ENCODE measurements at places on chromosomes 5 and 9. TPM values are rescaled to one million over a fixed set of nuclear protein-coding genes. Genes with fewer than 3 reads are reported as not detected.

DNA sequence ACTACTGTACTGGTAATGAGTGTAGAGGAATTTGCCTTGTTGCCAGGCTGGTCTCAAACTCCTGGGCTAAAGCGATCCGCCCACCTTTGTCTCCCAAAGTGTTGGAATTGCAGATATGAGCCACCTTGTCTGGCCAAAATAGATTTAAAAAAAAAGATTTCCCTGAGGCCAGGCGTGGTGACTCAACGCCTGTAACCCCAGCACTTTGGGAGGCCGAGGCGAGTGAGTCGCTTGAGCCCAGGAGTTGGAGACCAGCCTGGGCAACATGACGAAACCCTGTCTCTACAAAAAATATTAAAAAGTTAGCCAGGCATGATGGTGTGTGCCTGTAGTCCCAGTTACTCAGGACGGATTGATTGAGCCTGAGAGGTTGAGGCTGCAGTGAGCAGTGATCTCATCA lies 62.5 kb downstream of the IPO11 start:
- H3K4me3 ChIP-seq: no peak overlapping the region
- H3K27ac ChIP-seq: no peak overlapping the region
- no peaks in the 10 kb centered on the region for H3K36me3 ChIP-seq

- H3K4me1 ChIP-seq: peaks cover under 1% of the 10 kb centered on the region
- H3K27ac ChIP-seq: peak within 1 kb of the TSS; percentile 93
- no peaks in the 10 kb centered on the region for H3K27me3 ChIP-seq
- DNase-seq: peak; percentile 81
Observed at GRCh38 chr9:91361291-91362050, at the start of gene AUH. Gene AUH (minus strand): TSS chr9:91361918. CDS start chr9:91361889, 29 bp downstream.

DNA sequence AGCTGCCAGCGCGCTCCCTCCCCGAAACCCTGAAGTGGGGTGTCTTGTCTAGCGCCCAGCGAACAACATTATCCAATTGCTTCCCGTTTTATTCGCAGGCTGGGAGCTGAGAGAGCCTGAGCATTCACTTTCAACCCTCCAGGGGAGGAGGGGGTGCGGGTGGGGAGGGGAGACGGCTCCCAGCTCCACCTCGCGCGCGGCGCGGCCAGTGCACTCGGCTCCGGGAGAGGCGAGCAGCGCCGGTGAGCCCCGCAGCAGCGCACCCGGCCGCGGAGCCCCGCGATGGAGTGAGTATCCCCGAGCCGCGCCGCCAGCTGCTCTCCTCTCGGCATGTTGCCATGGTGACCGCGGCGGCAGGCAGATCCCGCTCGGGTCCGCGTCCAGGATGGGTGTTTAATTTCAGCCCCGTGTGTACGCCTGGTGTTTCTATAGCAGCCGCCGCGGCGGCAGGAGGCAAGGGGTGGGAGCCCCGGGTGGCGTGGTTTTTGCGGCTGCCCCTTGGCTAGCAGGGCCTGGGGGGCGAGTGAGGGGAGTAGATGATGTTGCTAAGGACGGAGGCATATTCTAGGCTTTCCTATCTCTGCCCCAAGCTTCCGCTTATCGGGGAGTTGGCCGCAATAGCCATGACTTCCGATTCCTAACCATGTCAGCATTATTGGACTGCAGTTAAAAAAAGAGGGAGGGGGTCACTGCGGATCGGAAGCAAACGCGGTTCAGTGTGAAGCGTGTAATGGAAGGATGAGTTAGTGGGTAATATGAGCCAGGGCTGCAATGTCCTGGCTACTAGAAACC lies 139.2 kb upstream of the PALM2AKAP2 start:
- no peaks in the 10 kb centered on the region for H3K4me1 ChIP-seq
- peak; percentile 6 for DNase-seq
- H3K36me3 ChIP-seq: no peaks in the 10 kb centered on the region
- peak overlapping the region; percentile 30 for H3K4me3 ChIP-seq

DNA sequence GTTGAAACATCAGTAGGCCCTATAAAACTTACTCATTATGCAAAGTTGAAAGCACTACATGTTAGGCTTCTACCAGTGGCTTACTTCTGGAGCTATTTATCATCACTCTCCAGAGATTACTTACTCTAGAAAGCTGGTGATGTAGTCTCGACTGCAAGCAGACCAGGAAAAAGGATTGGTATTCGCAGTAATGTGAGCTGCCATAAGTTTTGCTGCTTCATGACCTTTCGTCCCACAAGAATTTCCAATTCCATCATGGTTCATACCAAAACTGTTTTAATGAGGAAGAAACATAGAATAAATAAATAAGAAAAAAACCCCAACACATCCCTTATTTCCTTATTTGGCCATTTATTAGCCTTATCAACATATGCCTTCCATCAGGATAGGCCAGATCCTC lies 181.9 kb downstream of the ADAMTS6 start:
- no peaks in the 10 kb centered on the region for H3K4me1 ChIP-seq
- H3K27ac ChIP-seq: no peak overlapping the region
- DNase-seq: no peak
- H3K27me3 ChIP-seq: no peaks in the 10 kb centered on the region
- no peak overlapping the region for H3K4me3 ChIP-seq

DNA sequence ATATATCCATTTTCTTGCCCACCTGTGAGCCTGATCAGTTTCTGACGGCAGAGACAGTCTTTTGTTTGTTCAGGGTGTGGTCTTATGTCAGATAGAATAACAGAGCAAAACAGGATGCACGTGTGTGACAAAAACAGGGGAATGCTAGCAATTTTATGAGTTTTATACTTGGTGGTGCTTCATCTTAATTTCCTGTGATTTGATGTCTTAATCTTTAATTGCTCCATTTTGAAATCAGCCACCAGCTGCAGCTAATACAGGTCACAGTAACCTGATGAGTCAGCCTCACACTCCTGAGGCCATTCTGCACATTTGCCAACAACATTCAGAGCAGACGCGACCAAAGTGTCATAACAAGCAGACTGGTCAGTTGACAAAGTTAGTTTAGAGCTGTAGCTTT lies 42.3 kb upstream of the JMY start:
- H3K27ac ChIP-seq: no peak overlapping the region
- no peak overlapping the region for H3K4me3 ChIP-seq
- no peaks in the 10 kb centered on the region for H3K36me3 ChIP-seq
- no peaks in the 10 kb centered on the region for H3K27me3 ChIP-seq

GRCh38 chr5:55852503-55852902 lies 1.3 kb downstream of the IL31RA start:
- no peak for DNase-seq
- H3K27ac ChIP-seq: no peak overlapping the region
- no peaks in the 10 kb centered on the region for H3K4me1 ChIP-seq
- H3K4me3 ChIP-seq: no peak overlapping the region
- no peaks in the 10 kb centered on the region for H3K36me3 ChIP-seq

DNA sequence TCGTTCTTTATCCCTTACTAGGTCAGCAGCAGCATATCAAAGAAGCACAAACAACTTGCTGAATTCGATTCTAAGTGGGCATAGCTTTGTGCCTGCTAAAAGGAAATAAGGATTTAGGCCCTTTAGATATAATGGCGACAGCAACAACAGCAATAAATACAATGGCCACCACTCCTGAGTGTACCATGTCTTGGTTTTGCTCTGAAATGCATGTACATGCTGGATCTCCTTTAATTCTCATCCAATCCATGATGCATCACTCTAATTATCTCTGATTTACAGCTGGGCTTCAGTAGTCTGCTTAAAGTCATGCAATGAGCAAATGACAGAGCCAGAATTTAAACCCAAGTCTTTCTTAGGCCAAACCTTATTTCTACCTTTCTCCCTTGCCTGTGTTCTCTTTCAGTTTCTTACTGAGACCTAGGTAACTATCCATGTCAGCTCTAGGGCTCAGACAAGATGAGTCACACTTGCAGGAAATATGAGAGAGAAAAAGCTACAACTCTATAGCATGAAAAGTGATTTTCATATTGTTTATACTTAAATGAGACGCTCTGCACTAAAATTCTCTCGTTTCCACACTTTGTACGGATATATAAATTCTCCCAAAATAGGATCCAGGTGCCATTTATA lies 111.8 kb downstream of the HMHB1 start:
- H3K36me3 ChIP-seq: no peaks in the 10 kb centered on the region
- H3K27me3 ChIP-seq: no peaks in the 10 kb centered on the region
- H3K4me3 ChIP-seq: no peak overlapping the region
- H3K4me1 ChIP-seq: no peaks in the 10 kb centered on the region
- no peak overlapping the region for H3K27ac ChIP-seq

DNA sequence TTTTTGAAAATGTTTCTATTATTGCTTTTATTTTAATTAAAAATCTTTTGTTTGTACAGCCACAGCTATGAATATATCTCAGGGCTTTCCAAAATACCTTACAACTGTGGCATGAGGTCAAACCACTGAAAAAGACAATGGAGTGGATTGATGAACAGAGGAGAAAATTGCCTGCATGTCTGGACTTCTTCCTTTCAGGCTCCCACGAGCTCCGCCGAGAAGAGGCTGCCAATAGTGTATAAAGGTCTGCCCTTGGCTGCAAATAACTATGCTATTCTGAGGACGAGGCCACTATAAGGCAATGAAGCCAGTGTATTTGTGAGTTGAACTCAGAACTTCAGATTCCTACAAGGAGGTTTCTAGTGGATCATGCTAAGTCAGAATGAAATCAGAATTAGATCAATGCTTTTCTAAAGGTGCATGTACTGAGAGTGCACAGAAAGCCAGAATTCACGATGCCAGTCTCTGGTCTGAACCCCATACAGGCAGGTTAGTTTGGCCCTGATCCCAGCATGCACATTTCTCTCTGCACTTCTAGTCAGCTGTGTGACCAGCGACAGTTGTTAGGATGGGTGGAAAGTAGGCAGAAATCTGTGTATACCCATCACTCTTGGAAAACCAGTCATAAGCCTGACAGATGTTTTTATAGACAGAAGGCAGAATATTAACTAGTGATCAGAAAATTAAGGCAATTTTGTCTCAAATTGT lies 42.7 kb upstream of the PLPP1 start:
- H3K4me1 ChIP-seq: peaks cover 9% of the 10 kb centered on the region
- H3K4me3 ChIP-seq: no peak overlapping the region
- H3K27me3 ChIP-seq: no peaks in the 10 kb centered on the region

DNA sequence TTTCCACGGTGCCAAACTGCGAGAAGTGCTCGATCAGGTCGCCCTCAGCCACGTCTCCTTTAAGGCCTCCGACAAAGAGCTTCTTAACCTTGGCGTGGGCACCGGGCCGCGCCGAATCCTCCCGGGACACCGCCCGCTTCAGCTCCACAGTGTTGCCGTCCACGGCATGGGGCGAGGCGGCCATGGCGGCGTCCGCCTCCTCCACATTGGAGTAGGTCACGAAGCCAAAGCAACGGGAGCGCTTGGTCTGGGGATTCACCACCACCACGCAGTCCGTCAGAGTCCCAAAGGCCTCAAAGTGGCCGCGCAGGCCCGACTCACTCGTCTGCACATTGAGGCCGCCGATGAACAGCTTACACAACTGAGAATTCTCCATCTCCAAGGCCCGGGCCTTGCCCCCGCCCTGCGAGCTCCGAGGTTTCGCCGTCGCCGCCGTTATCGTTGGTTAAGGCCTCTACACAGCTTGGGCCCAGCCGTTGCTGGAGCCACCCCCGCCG lies 424 bp downstream of the HNRNPA0 start:
- H3K4me1 ChIP-seq: no peaks in the 10 kb centered on the region
- peak overlapping the region; percentile 92 for H3K4me3 ChIP-seq
- no peaks in the 10 kb centered on the region for H3K36me3 ChIP-seq
- peak; percentile 35 for DNase-seq
- peak overlapping the region; percentile 99 for H3K27ac ChIP-seq

DNA sequence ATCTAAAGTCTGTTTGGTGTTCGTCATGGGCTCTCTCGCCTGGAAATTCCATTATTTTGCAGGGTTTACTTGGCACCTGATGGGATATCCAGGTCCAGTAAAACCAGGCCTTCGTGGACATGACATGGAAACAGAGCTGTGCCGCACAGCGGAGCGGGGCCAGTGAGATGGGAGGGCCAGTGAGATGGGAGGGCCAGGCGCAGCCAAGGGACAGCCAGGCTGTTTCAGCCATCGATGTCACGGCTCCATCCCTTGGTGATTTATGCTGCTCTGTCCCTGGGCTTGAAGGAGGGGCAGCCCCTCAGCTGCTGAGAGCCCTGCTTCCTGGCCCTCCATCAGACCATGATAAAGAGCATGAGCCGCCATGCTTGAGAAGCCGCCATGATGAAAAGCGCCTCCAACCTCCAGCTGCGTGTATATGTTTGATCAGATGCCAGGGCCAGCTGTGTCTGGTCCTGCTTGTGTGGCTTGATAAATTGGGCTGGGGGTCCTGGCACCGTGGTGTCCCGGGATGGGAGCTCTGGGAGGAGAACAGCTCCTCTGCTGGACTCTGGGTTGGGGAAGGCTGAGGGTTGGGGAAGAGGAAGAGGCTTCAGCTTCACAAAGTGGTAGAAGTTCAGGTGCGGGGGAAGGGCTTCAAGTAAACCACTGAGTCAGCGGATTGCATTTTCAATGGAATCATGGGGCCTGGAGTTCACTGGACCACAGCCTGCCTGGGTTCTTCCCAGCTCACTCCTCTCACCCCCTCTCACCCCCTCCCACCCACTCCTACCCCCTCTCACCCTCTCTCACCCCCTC lies 6.1 kb upstream of the COL5A1 start:
- no peaks in the 10 kb centered on the region for H3K27me3 ChIP-seq
- DNase-seq: no peak
- H3K27ac ChIP-seq: no peak overlapping the region
- no peaks in the 10 kb centered on the region for H3K36me3 ChIP-seq
- no peak overlapping the region for H3K4me3 ChIP-seq

DNA sequence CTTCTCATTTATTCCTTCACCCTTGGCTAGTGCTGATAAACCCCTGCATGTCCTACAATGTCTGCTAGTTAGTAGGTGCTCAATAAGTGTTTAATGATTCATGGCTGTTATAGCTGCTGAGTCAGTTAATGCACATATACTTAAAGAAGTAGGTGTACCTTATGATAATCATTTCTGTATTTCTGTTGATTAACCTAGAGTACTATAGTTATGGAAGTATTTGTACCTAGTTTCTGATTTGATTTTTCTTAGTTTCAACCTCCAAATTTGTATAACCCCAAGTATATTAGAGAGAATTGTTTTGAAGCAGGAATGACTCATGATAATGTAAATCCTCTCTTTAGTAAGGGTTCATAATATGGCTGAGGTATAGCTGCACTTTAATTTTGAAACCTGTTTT lies 8.9 kb downstream of the SMAD5 start:
- H3K36me3 ChIP-seq: no peaks in the 10 kb centered on the region
- no peak overlapping the region for H3K27ac ChIP-seq
- H3K4me1 ChIP-seq: no peaks in the 10 kb centered on the region
- H3K27me3 ChIP-seq: no peaks in the 10 kb centered on the region
- no peak overlapping the region for H3K4me3 ChIP-seq

GRCh38 chr5:16536818-16537217 lies 71.2 kb upstream of the ZNF622 start:
- no peaks in the 10 kb centered on the region for H3K36me3 ChIP-seq
- no peaks in the 10 kb centered on the region for H3K4me1 ChIP-seq

GRCh38 chr9:122263699-122264349 lies 816 bp downstream of the RBM18 start:
- peak overlapping the region; percentile 93 for H3K27ac ChIP-seq
- H3K36me3 ChIP-seq: no peaks in the 10 kb centered on the region
- peak overlapping the region; percentile 58 for H3K4me3 ChIP-seq
- no peaks in the 10 kb centered on the region for H3K27me3 ChIP-seq

The XPA gene
- total RNA-seq: 11.9 TPM

The DDX41 gene
- total RNA-seq: 126 TPM
